ENCODE measurements at places on chromosomes 2 and 18. TPM values are rescaled to one million over a fixed set of nuclear protein-coding genes. Genes with fewer than 3 reads are reported as not detected.

The GPR39 gene
- not detected for total RNA-seq

The MSH2 gene
- 3.2 TPM for total RNA-seq

The CPO gene
- 0.39 TPM for total RNA-seq

The SLC5A7 gene
- not detected for total RNA-seq

The MROH2A gene
- total RNA-seq = not detected

The CCDC85A gene
- total RNA-seq = 2.5 TPM

The METTL5 gene
- 50.7 TPM for total RNA-seq

The DPP4 gene
- 1.4 TPM for total RNA-seq

The GAREM2 gene
- 1.2 TPM for total RNA-seq

The CD8B2 gene
- total RNA-seq = not detected
